ENCODE measurements at places on chromosomes 4 and X.

DNA sequence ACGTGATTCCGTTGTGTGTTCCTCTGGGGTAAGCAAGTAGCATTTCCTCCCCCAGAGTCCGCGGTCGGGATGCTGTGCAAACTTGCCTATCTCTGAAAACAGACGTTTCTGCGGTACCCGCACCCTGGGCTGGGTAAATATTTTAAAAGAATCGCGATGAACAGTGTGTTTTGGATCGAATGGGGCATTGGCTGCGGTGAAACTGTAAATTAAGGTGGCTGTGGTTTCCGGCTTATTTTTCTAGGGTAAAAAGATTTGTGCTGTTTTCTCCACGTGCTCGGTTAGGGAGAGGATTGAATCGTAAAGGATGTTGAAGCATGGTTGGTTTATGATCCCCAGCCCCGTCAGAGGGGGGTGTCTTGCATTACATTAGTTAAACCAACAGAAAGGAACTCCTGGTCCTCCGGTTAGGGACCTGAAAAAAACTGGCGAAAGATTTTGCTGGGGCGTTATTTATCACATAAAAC lies 1.2 kb downstream of the HHIP start:
- no peak for DNase-seq

GRCh38 chrX:129842510-129843208 lies 1.0 kb downstream of the ZDHHC9 start:
- DNase-seq, result no peak

DNA sequence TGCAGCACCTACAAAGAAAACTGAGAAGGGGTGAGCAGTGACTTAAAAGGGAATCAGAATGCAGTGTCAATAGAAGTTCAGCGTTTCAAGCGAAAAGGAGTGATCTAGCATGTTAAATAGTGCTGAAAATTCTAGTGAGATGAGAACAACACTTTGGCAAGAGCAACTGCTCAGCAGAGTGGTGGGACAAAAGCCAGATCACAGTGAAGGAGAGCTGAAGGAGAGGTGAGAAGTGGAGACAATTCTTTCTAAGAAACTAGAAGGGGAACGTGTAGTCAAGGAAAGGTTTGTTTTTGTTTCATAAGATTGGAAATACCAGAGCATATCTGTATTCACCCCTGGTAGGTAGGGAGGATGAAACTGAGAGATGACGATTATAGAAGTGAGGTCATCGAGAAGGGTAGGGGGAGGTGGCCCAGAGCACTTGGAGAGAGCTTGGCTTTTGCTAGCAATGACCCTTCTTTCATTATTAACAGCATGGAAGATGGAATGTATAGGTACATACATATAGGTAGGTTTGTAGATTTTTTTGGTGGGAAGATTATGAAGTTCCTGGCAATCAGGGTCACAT lies 33.7 kb downstream of the SRPX2 start:
- DNase-seq, result no peak

- no peak for DNase-seq
Measured at GRCh38 chr4:140609548-140610425, 41.0 kb upstream of the UCP1 start.

DNA sequence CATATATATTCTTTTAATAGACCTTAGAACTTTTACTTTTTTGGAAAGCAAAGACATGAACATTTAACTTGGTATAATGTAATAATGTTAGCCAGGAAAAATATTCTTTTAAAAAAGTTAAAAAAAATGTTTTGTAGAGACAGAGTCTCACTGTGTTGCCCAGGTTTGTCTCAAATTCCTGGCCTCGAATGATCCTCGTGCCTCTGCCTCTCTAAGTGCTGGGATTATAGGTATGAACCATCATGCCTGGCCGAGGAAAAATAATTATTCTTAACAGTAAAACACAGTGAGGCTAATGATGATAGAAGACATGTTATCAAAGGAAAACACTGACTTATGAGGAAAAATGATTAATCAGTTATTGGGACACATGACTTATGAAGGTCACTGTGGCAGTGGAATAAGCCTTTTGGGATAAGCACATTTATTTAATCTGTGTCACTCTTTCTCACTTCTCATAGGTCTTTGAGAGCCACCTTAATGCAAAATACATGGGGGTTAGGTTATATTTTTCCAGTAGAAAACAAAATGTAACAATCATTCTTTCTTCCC lies 6.0 kb upstream of the BMP2K start:
- no peak for DNase-seq

GRCh38 chrX:47572773-47573340 lies 9.4 kb upstream of the TIMP1 start:
- DNase-seq, result no peak

- DNase-seq, result no peak
Measured at GRCh38 chrX:68822641-68823410, 6.0 kb upstream of the EFNB1 start.

DNA sequence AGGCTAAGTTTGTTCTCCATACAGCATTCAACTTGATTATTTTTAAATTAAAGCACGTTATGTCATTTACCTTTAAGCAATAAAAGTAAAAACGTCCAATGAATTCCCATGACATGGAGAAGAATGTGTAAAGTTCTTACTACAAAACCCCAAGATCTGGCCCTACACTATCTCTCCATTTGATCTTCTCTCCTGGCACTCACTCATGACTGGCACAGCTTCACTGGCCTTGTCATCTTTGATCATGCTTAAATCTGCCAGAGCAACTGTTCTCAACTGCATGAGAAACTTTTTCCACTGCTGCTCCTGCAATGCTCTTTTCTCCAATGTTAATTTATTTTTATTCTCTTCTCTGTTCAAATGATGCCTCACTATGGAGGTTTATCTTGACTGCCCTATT lies 1109.0 kb upstream of the IGFBP7 start:
- no peak for DNase-seq

DNA sequence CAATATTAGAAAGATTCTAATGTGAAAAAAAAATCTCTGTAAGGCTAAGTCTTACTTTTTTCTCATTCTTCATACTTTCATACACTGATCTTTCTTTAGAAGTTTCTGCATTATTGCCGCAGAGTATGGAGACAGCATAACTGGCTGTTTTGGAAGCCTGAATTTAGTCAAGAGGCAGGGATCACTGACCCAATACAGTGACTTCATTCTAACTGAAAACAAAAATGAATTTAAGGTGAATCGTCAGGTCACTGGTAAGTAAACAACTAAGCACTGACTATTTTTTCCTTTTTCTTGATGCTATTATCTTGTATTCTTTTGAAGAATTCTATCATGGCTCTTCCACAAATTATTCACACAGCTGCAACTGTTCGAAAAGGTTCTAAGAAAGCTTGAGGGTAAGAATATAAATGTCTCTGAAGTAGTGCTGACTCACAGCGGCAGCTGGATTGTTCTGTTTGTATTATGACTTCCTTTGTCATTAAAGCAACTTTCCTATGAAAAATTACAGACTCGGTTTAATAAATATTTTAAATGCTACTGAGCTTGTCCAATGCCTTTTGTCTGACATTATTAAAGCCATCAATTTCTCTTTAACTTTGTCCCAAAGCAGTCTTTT lies 609.3 kb downstream of the FSTL5 start:
- no peak for DNase-seq

- DNase-seq, result no peak
Measured at GRCh38 chr4:114827651-114828050, 229.0 kb downstream of the UGT8 start.

GRCh38 chr4:42482516-42483327 lies 85.4 kb downstream of the SHISA3 start:
- no peak for DNase-seq

- no peak for DNase-seq
Measured at GRCh38 chr4:87118826-87119225, 101.6 kb downstream of the KLHL8 start.

DNA sequence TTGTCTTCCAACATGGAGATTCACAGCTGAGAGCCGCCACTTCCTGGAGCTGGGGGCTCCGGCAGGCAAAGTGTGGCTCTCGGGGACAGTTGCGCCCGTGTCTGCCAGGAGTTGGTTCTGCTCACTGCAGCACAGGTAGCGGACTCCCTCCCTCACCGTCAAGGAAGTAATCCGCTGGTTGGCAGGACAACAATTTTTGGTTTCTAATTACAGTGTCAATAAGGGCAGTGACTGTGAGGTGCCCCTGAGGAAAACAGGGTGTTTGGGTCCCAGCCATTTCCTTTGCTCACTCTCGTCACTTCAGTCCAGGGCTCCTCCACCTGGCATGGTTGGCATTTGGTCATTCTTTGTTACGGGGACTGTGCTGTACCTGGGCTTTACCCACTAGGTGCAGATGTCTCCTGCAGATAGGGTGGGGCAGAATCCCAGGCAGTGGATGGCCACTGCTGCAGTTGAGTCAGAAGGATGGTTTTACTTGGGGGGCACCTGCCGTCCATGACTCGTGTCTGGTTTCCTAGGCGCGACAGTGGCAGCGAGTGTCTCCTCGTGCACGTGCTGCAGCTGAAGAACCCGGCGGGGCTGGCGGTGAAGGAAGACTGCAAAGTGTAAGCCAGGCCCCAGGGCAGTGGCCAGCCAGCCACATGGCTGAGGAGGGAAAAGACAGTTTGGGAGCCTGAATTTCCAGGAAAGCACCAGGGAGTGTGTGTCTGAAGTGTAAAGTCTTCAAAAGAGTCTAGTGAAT lies 32.1 kb upstream of the CLCN4 start:
- no peak for DNase-seq

GRCh38 chr4:109052821-109053220 lies 249.6 kb downstream of the COL25A1 start:
- DNase-seq, result no peak

DNA sequence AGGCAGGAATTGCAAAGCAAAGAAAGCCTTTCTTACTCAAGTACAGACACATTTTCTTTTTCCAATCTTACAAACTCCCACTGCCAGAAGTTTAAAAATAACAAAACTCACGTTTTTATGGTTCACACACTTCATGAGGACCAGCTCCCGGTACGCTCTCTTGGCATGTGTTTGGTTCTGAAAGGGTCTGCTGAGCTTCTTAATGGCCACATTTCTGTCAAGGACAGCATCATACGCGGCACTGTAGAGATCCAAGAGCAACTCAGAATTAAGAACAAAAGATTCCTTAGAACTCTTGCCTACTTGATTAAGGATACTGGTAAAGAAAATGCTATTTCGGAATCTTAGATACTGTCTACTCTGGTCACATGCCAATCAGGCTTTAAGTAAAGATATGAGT lies 252.7 kb downstream of the MAPK10 start:
- no peak for DNase-seq

DNA sequence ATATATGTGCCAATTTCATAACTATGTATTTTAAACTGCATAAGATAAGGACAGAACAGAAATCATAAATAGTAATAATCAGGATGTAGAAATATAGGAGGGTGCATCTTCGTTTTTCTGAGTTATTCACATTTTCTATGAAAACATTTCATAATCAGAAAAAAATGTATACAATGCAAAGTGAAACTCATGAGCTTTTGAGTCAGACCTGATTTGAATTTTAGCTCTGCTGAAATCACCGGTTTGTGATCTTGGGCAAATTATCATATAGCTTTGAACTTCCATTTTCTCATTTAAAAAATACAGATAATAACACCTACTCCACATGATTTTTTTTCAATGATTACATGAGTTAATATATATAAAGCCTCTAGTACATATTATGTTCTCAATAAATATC lies 106.9 kb downstream of the KDR start:
- no peak for DNase-seq

DNA sequence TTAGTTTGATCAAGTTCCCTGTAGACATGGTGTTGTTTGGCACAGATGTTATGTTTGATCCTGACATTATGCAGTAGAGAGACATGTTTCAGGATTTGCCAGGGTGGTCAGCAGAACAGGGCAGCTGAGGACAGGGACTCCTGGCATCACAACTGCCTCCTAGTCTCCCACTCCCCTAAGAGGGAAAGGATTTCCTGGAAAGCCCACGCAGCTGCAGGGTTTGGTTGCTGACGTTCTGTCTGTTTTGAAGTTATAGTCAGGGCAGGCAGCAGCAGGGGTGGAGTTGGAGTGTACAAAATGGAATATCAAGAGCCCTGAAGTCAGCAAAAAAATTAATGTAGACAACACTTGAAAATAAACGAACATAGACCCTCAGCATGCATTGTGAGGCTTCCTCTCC lies 125.4 kb downstream of the CPE start:
- DNase-seq, result no peak

DNA sequence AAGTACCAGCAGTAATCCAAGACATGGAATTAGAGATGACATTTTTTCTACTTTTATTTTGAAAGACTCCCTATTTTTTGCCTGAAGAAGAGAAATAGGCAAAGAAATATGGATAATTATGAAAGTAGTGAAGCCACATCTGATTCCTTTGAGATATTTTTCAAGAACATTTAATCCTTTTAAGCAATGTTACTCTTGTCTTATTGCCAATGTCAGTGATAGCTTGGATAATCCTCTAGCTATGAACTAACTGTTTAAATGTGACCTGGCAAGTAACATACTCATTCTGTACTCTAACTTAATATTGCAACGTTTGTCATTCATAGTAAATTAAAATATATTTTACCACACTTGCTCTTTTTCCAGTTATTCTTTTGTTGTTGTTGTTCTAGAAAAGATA lies 181.3 kb downstream of the VEGFC start:
- no peak for DNase-seq

- DNase-seq, result no peak
Measured at GRCh38 chr4:156294577-156294976, 340.9 kb upstream of the CTSO start.

DNA sequence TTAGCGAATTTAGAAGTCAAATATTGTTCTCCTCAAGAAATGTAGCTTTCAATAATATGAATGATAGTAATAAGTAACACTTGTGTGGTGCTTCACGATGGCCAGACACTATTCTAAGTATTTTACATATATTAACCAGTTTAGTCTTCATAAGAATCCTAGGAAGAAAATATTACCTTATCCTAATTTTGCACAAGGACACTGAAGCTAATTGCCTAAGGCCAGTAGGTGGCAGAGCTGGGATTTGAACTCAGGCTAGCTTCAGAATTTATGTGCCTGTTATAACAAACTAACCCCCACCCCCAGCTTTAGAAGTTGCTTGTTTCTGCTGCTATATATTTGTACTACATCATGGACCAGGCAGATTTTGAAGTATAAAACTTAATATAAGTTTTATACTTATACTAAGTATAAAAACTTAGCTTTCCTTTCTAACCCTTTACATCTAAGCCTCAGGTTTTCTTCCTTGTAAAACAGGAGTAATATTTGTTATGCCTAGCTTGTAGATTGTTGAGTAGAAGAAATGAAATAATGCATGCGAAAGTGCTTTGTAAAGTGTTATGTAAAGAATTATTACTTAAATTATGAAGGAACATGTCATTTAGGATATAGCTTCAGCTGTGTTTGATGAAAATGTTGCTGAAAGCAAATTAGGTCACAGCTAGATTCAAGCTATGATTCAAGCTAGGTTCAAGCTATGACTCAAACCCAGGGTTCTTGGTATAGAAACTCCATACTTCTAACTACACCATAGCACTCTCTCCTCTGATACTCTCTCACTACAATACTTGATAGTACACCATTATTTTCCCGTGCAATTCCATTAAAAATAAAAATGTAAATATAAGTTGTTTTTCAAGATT lies 4.2 kb upstream of the CDS1 start:
- DNase-seq, result no peak

DNA sequence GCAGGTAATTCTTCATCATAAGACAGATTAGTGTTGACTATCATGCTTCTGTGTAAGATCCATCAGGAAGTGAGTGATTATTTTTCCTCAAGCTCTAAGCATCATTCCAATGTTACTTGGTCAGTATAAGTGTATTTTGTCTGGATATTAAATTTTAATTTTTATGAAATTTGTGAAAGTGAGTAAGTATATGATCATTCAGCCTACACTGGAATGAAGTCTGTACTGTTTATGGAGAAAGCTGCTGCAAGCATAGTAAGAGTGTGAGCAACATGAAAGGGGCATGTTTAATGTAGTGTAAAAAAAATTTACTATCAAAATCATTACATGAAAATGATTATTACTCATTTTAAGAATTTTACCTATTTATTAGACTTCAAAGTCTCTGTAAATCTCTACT lies 84.8 kb downstream of the IL15 start:
- DNase-seq, result no peak
